Activated T-cell treated with anti-CD3 and anti-CD28 coated beads for 24 hours (primary cell): ENCODE measurements at places on chromosomes 11 and 22.

DNA sequence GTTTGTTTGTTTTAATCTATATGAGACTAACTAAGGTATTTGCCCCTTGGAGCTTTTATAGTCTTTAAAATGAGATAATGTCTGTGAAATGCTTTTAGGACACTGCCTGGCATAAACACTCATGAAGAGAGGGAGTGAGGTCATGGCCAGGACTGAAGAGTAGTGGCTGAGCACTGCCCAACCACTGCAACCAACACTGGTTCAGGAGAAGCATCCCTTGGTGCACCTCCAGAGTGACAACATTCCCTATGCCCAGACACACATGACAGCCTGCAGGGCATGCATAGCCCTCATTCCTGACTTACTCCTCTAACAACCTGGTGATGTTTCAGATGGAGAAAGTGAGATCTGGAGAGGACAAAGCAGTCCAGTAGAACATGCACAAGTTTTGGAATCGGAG, 36.1 kb downstream of the ME3 start:
- no peak for DNase-seq

GRCh38 chr11:132082566-132082965, 712.2 kb downstream of the NTM start:
- DNase-seq = no peak

DNA sequence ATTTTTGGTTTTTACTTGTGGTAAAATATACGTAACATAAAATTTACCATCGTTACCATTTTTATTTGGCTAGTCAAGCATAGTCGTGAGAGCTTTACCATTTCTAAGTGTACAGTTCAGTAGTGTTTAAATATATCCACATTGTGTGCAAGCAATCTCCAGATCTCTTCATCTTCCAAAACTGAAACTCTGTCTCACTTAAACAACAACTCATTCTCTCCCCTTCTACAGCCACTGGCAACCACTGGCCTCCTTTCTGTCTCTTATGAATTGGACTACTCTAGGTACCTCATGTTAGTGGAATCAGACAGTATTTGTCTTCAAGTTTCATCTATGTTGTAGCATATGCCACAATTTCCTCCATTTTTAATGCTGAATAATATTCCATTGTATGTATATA, 37.4 kb downstream of the SMC1B start:
- no peak for DNase-seq

DNA sequence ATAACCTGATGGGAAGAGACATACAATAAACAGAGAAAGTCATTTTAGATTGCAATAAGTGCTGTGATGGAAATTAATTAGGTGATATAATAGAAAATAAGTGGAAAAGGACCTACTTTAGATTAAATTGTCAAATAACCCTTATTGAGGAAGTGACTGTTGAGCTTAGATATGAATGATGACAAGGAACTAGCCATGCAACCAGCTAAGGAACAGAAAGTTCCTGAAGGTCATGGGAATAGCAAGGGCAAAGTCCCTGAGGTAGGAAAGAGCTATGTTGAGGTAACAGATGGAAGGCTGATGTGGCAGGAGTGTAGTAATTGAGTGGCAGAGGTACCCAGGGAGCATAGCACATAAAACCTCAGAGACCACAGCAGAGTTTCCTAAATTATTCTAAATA, 135.2 kb downstream of the WNT11 start:
- DNase-seq = no peak

DNA sequence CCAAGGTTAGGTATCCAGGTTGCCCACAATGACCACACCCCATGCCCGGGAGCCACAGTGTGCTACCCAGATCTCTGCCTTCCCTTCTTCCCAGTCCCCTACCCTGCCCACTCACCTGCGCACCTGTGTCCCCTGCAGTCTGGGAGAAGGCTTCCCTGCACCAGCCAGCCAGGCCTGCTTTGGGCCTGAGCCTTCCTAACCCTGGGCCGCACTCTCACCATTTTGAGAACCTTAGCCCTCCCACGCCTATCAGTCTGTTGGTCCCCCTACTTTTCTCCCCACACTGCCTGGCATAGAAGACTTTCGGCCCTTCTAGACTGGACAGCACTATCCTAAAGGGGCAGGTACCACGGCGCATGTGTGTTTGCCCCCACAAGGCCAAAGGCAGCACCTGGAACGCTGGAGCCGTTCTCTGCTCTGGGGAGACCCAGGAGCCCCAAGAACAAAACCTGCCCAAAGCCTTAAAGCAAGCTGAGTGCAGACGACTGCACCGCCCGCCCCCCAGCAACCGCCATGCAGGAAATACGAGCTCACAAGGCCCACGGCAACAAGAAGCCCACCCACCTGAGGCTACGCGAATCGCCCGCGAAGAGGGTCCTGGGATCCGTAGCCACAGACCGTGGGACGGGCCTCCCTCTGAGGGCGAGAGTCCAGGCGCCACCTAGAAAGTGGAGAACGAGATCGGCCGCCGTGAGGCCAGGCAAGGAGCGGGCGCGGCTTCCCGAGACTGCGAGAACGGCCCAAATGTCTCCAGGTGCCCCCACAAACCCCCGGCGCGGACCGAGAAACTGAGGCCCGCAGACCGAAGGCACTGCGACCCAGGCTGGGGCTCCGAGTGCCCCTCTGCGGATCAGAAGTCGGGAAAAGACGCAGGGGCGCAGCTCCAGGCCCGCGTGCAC, 546 bp downstream of the GNB1L start:
- DNase-seq = no peak

- no peak for DNase-seq
Observed at GRCh38 chr11:26202754-26203153, 129.2 kb upstream of the ANO3 start.

- DNase-seq = no peak
Observed at GRCh38 chr11:70796648-70797227, 398.4 kb downstream of the CTTN start.
